CD4-positive, alpha-beta T cell treated with Interleukin-10 for 1 hour (primary cell): ENCODE measurements at places on chromosomes 16 and 17.

GRCh38 chr16:73846356-73846755, 450.3 kb upstream of the PSMD7 start:
- no peak for DNase-seq

GRCh38 chr17:17041018-17041521, 1.2 kb upstream of the MPRIP start:
- DNase-seq, result no peak

DNA sequence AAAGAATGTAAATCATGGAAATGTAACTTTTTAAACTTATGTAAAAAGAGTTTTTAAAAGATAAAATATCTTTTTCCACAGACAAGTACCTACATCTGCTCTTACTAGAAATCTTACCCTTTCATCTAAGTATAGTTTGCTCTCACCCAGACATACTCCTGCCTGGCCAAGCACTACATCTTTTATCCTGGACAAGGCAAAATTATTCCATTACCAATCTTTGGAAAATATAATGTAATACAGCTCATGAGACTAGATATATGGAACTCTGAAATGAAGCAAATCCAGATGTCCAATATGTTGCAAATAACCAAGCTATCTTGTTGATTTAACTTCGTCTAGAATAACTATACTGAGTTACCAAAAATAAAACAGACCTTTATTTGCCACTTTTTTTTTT, 50.0 kb downstream of the VMP1 start:
- no peak for DNase-seq

DNA sequence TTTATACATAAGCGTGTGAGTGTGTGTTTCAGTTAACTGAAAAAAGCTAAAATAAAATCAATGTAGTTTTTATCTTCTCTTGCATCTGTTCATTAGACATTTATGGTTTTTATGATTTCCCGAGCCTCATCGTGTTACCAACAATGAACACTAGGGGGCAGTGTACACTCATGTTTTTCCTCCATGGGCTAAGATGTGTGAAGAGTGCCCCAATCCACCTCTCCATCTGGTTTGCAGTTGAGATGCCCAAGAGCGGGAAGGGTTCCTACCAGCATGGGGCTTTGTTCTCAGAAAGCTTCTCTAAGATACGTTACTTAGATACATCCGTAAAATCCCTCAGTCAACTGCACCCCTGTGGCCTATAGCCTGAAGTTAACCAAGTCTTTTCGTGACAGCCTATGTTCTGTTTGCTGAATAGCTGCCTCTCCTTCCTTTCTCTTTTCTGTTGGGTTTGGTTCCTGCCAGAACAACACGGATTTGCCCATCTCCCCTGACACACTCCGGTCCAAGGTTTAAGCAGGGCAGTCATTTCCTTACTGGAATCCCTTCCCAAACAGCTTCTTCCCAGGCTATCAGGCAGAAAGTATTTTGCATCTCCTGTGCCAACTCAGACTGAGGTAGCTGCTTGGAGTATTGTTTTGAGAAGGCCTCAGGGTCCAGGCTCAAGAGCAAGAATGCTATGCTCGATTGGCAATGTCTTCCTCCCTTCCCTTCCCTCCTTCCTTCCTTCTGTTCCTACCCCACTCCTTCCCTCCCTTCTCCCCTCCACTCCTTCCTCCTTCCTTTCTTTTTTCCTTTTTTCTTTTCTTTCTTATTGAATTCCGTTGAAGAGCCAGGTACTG, 12.9 kb upstream of the ELAC2 start:
- peak; percentile 68 for DNase-seq

DNA sequence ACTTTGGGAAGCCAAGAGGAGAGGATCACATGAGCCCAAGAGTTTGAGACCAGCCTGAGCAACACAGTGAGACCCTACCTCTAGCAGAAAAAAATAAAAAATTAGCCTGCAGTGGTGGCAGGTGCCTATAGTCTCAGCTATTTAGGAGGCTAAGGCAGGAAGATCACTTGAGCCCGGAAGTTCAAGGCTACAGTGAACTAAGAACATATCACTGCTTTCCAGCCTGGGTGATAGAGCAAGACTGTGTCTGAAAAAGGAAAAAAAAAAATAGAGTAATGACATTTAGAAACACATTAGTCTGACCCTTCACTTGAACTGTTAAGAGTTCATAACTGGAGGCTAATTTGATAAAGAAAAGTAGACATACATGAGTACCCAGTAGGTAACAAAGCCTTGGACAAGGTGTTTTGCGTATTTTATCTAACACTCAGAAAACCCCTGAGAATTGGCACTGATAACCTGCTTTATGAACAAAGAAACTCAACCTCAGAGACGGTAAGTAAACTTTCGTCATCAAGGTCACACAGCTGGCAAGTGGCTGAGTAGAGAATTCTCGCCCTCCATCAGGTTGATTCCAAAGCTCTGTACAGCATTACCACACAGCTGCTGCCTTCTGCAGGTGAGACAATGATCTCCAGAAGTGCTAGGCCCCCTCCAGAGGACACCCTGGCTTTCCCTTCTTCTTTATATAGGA, 101.1 kb downstream of the SMG6 start:
- no peak for DNase-seq

DNA sequence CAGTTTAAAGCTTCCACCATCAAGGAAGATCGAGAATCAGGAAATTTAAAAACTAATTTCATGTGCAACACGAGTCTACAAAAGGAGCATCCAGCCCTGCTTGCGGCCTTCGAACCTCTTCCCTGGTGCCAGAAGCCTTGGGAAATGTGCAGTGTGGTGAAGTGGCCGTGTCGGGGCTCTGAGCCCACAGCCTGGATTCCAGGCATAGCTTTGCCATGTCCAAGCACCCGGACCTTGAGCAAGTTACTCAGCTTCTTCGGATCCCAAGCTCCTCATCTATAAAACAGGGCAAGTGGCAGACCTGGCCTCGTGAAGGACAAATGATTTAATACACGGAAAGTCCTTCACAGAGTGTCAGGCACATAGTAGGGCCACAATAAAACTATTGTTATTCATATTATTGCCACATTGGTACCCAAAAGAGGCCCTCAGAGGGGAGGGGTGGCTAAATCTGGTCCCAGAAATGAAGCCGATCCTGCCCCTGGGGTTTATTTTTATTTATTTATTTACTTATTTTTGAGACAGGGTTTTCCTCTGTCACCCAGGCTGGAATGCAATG, 34.8 kb downstream of the COTL1 start:
- DNase-seq, result no peak

DNA sequence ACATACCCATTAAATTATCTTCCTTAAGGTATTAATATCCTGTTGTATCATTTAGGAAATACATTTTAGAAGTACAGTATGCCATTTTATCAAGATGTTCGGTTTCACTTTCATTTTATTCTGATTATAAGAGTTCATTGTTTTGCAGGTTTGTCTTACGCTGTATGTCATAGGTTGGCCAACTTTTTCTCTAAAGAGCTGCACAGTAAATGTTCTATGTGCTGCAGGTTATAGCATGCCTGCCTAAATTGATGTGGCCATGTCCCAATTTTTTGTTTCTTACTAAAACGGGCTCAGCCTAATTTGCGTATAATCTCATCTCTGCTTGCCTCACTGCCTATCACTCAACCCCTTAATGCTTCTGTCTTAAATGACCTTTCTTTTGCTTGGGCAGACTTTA, 126.4 kb downstream of the USP22 start:
- no peak for DNase-seq

- DNase-seq, result no peak
These were observed 31.5 kb upstream of the CRYBA1 start for GRCh38 chr17:29215174-29215573.

- DNase-seq, result no peak
These were observed 12.4 kb downstream of the CBLN1 start for GRCh38 chr16:49269201-49269600.

DNA sequence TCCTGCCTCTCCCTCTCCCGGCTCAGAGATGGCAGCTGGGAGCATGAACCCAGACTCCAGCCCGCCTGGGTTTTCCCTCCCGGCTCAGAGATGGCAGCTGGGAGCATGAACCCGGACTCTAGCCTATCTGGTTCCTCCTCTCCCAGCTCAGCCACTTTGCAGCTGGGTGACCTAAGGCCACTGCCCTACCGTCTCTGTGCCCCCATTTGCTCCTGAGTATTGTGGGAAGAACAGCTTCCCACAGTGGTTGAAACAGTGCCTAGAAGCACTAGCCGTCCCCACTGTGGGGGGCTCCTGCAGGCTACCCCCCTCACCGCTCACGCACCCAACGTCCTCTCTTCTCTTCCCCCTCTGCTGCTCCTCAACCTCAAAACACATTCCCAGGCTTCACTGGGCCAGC, 99.9 kb upstream of the GSE1 start:
- no peak for DNase-seq

DNA sequence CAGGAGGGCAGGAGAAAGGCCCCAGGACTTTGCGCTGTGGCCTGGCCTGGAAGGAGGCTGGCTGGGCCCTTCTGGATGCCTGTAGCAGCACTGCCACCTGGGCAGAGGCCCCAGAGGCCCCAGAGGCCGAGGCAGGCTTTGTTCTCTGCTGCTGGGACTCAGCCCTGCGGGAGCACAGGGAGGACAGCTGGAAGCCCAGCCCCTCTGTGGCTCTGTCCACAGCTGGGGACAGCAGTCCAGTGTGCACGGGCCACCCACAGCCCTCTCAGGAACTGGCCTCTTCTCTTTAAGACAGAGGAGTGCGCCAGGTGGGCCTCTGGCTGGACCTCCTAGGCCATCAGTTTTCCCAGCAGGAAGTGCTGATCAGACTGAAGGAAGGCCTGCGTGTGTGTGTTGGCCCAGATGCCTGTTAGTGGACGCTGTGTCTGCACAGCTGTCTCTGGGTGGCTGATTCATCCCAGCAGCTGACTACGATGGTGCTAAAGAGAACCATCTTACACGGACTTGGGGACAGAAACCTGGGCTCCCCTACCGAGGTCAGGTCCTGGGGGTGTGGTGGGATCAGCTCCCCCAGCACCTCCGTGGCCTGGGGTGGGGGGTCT, 26.9 kb upstream of the ZNF750 start:
- DNase-seq, result no peak

DNA sequence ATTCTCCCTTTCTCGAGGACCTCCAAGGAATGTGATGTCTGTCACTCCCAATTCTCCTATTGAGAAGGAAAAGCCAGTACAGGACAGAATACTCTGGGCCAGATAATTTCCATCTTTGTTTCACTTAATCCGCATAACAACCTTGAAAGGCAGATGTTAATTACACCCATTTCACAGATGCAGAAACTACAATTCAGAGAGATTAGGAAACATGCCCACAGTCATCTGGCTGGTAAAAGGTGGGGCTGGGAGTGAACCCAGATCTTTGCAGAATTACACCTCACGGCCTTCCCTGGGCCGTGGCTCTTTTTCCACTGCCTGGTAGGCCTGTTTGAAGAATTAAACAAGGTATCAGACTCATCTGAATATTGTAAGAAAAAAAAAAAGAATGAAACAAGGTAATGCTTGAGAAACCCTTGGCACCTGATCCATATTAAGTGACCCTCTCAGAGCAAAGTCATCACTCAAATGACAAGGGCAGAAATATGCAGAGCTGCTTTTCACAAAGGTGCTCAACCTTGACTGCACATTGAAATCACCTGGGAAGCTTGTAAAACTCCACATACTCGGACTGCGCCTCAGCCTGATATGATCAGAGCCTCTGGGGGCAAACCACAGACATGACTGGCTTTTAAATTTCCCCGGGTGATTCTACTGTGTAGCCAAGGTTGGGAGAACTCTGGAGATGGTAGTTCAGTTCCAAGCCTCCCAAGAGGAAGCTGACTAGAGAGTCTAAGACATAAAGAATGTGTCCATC, 16.6 kb upstream of the G6PC1 start:
- DNase-seq, result no peak
